ENCODE measurements at places on chromosomes 16 and 17. TPM values are rescaled to one million over a fixed set of nuclear protein-coding genes. Genes with fewer than 3 reads are reported as not detected.
A peak's percentile ranks its signal among the peaks of the same experiment; 100 is the strongest.

Gene ASPHD1
- total RNA-seq, result 1.9 TPM

Gene MIEF2
- total RNA-seq, result 16.4 TPM

DNA sequence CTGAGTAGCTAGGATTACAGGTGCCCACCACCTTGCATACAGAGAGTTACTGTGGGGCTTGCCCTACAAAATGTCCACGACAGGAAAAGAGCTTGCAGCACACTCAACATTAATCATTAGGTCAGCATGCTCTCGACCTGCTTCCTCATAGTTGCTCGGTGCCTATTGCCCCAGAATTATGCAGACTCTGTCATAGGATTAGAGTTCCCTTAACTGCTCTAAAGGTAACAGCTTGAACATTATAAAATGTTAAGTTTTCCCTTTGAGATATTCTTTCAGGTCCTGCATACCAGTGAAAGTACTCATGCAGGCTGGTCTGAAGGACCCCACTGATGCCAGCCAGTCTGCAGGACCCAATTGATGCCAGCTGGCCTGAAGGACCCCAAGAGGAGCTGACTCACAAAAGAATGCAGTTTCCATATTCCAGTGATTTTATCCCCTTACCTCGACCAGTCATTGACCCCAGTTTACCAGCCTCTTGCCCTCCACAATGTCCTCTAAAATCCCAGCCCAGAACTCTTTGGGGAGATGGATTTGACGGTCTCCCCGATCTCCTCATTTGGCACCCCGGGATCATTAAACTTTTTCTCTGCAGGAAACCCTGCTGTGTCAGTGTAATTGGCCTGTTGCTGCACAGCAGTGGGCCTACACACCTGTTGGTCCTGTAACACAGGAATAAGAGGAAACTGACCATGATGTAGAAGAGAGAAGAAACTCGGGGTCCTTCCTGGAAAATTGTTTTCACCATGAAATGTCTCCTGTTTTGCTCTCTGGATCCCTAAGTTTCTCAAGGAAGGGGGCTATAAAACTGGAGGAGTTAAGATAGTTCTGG lies 10.6 kb downstream of the ICAM2 start:
- no peak for DNase-seq

GRCh38 chr16:6447021-6447790 lies 885.4 kb upstream of the RBFOX1 start:
- no peak for DNase-seq

DNA sequence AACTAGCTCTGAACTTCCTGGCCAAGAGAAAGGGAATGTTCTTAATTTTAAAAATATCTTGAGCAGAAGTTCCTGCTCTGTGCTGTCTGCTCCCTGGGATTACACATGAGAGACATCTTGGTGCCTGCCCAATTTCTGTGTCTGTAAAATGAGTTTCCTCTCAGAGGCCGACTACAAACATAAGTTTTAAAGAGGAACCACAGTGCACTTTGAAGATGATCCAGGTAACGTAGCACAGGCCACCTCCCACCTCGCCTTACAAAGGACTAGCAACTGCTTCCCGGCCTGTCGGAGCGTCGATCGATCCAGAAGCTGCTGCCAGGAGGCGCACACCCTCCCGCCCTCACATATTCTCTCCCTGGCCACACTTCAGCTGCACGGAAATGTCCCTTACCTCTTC lies 55.0 kb upstream of the ATP2A3 start:
- no peak for DNase-seq

GRCh38 chr16:12998361-12999085 lies 97.1 kb downstream of the SHISA9 start:
- DNase-seq, result no peak

DNA sequence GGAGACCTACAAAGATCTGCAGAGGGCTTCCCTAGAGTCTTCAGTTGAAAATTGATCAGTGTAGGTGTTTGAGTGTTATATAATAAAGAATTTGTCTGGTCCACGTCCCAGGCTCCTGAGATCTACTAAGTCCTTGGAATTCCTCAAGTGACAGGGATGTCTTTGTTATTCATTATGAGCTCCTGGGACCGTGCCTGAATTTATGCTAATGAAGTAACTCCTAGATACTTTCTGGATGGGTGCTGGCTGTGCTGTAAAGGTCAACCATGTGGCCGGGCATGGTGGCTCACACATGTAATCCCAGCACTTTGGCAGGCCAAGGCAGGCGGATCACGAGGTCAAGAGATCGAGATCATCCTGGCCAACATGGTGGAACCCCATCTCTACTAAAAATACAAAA lies 43.7 kb downstream of the CDC27 start:
- DNase-seq, result no peak

GRCh38 chr17:75980188-75981018 lies 1.4 kb downstream of the TEN1 start:
- no peak for DNase-seq

DNA sequence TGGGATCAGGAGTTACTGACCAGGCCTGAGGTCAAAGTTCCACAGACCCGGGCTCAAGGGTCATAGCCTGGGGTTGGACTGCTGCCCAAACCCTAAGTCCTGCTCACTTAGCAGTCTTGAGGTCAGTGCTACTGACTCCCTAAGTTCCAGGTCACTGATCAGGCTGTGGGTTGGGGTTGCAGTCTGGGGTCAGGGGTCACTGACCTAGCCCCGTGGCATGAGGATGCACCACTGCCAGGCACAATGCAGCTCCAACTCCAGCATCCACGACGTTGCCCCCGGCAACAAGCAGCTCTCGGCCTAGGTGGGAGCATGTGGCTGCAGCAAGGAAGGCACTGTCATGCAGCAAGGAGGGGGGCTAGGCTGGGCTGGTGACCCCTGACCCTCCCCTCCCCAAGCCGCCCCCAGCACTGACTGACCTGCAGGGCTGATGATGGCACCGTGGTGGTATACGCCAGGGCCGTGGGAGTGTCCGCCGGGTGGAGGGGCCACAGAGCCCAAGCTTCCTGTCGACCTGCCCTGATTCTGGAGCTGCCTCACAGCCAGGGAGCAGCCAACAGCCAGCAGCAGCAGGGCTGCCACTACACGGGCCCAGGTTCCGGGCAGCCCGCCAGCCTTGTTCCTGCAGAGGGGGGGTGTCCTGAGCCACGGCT lies 1.1 kb downstream of the GGT6 start:
- peak; percentile 72 for DNase-seq

Gene CENPT
- 55.0 TPM for total RNA-seq

Gene CLEC10A
- total RNA-seq, result 15.1 TPM

Gene TBC1D3C
- total RNA-seq, result 2.3 TPM

- no peak for DNase-seq
Observed at GRCh38 chr16:85225257-85225656, 113.0 kb upstream of the CIBAR2 start.

Gene GJD3
- 1.2 TPM for total RNA-seq

Gene ABCC6
- total RNA-seq, result 12.2 TPM

Gene HSPB9
- total RNA-seq, result not detected

Gene LGALS9
- 217 TPM for total RNA-seq

Gene XYLT1
- total RNA-seq, result 34.1 TPM

Gene ZNF423
- total RNA-seq, result 11.6 TPM

DNA sequence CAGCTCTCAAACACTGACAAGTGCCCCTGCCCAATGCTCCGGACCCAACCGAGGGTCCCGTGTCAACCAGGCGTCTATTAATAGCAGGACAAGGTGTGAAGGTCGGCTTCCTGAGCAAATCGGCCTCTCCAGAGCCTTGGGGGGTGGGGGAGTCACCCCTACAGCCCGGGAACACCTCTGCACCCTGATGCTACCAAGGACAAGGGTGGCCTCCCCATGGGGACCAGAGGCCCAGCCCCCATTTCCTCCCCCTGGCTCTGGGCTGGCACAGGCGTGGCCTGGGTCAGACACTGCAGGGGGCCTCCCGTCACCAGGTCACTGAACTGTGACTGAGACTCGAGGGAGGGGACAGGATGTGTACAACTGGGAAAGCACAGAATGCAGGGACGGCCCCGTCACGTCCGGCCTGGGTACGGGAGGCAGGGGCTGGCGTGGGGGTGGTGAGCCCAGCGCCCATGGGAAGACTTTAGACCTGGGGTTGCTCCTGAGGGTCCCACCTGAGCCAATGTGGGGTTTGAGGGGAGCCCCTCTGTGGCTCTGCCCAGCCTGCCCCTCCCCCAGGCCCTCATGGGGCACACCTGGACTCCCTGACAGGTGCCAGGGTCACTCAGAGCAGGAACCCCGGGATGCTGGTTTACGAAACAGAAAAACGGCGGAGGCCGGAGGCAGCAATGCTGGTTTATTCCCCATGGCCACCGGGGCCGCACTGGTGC lies 579 bp upstream of the CYBA start:
- peak; percentile 76 for DNase-seq

Gene SKAP1
- 2.4 TPM for total RNA-seq

GRCh38 chr17:28857905-28858800 lies 3.3 kb downstream of the ERAL1 start:
- peak; percentile 10 for DNase-seq

- no peak for DNase-seq
Observed at GRCh38 chr16:89934611-89935553, 11.7 kb downstream of the TUBB3 start.

Gene PIPOX
- 7.4 TPM for total RNA-seq

Gene CCR7
- 0.44 TPM for total RNA-seq

DNA sequence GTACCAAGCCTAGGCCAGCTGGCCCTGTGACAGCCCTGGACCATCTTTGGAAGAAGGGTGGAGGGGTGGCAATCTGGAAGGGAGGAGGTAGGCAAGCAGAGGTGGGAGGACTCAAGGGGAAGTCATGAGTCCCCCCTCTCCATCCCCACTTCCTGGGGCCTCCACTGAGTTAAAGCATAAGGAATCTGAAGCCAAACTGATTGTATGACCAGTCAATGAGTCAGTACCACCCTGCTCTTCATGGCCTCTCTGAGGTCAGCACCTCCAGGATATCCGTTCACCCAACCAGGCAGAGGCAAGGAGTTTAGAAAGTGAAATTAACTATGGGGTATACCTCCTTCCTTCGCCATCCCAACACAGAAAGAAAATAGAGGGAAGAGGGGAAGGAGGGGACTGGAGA lies 272.7 kb downstream of the SOX9 start:
- DNase-seq, result no peak

Gene CLDN9
- total RNA-seq, result 0.61 TPM

Gene IL34
- 1.8 TPM for total RNA-seq

DNA sequence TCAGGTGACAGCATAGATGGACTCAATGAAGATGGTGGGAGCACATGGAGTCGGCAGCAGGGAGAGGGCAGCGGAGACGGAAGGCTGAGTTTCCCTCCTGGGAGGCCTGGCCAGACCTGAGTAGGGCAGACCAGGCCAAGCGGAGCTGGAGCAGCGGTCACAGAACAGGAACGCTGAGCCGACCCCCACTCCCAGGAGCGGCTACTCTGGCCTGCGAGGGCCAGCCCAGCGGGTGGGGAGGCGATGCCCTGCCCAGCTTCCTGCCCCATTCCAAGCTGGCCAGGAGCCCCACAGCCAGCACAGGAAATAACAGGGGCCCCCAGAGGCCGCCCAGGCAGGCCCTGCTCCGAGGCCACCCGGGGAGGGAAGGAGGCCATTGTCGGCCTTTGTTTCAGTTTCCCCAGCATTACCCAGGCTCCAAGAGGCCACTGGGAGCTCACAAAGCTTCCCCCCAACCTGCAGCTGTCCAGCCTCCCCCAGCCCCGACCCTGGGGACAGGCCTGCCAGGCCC lies 79.8 kb downstream of the ZNF423 start:
- DNase-seq, result no peak

Gene AANAT
- total RNA-seq, result not detected

DNA sequence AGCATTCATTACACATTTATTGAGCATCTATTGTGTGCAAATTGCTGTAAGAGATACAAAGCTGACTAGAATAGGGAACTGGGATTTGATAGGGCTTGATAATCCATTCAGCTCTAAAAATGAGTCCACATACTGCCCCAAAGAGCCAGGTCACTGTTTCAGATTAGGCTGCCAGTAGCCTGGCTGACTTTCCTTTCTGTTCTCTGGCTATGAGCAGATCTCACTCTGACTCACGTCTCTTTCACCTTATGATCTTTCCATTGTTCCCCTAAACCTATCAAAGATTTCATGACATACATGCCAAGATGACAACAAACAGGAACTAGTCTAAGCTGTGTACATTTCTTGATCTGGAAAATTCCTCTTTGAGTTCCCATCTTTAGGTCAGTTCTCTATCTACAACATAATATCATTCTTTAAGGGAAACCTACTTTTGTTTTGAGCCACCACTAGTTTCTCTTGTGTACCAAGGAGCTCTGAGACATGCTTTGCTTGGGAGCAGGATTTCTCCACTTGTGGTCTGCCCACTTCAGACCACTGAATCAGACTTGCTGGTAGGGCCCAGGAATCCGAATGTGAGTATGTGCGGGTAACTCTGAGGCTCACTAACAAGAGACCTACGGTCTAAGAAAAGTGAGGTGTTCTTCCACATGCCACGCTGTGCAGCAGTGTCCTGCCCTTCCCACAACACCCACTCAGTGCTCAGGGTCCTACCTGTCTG lies 40.9 kb upstream of the ICAM2 start:
- DNase-seq, result no peak

Gene GRN
- total RNA-seq, result 282 TPM

GRCh38 chr16:84970447-84971127 lies 40.7 kb downstream of the ZDHHC7 start:
- peak; percentile 74 for DNase-seq

Gene AOC3
- 25.4 TPM for total RNA-seq

- no peak for DNase-seq
Observed at GRCh38 chr16:55981557-55981956, 106.4 kb upstream of the CES5A start.

DNA sequence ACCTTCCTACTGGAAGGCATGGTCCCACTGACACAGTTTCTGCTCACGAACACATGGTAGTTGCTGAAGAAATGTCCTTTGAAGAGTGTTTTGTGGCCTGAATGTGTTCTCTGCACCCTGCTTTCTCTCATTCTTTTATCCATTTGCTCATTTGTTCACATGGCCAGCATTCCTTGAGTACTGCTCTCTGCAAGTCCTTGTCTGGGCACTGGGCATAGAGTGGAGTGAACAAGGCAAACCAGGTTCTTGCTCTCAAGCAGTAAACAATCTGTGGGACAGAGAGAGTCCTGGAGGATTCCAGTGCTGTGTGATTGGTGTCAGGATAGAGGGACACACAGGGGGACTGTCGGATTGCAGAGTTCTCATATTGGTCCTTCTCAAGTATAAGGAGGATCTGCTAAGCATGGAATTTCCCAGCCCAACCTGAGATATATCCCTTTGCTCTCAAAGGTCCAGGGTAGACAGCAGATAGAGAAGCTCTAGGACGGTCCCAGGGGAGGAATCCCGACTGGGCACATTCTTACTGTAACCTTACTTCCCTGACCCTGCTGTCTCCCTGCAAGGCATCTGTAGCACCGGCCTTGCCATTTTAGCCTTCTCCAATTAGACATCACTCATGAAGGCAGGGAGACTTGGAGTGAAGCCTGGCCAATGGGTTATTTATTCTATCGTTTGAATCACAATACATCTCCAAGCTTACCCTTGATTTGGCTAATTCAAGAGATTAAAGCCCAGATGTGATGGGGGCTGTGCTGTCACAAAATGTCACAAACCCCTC lies 32.3 kb downstream of the ARL4D start:
- no peak for DNase-seq

GRCh38 chr16:68079626-68080344 lies 5.4 kb upstream of the NFATC3 start:
- DNase-seq, result peak; percentile 92
